ENCODE measurements at places on chromosomes 3 and 15. TPM values are rescaled to one million over a fixed set of nuclear protein-coding genes. Genes with fewer than 3 reads are reported as not detected.

Gene STRIT1
- not detected for polyA plus RNA-seq

Gene EFCAB12
- polyA plus RNA-seq = 0.62 TPM

GRCh38 chr3:42681361-42682038, 3.8 kb upstream of the KLHL40 start:
- H3K36me3 ChIP-seq = no peaks in the 10 kb centered on the region
- no peaks in the 10 kb centered on the region for H3K4me1 ChIP-seq
- no peak for DNase-seq
- no peak overlapping the region for H3K27ac ChIP-seq

DNA sequence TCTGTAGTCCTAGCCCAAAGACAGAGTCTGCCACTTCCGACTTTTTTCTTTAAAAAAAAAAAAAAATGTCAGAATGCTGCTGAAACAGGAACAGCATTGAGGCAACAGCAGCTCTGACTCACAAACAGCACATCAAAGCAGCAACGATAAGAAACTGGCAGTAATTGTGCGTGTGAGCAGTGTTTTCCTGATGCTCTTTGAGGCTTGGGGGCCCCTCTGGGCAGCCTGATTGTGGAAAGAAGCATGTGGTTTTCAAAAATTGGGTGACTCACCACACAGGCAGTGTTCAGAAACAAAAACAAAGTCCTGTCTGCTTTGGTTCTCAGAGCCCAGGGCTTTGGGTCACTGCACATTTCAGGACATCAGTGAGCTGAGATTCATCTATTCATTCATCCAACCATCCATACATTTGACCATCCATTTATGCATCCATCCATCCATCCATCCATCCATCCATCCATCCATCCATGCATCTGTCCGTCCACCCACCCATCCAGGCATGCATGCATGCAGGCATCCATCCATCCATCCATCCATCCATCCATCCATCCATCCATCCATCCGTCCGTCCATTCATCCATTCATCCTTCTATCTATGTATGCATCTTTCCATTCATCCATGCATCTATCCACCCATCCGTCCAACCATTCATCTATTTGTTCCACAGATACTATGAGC, 308.4 kb downstream of the RPLP1 start:
- no peaks in the 10 kb centered on the region for H3K4me1 ChIP-seq
- no peak overlapping the region for H3K4me3 ChIP-seq
- H3K27ac ChIP-seq = peak overlapping the region; percentile 55
- no peaks in the 10 kb centered on the region for H3K27me3 ChIP-seq
- no peak for DNase-seq
- no peaks in the 10 kb centered on the region for H3K36me3 ChIP-seq

- H3K27ac ChIP-seq = no peak overlapping the region
- no peak for DNase-seq
- H3K27me3 ChIP-seq = no peaks in the 10 kb centered on the region
- no peak overlapping the region for H3K4me3 ChIP-seq
- H3K4me1 ChIP-seq = peaks cover 3% of the 10 kb centered on the region
- no peaks in the 10 kb centered on the region for H3K36me3 ChIP-seq
Measured at GRCh38 chr15:31202953-31203352, 101.4 kb upstream of the TRPM1 start.

- no peaks in the 10 kb centered on the region for H3K36me3 ChIP-seq
- H3K4me3 ChIP-seq = peak overlapping the region; percentile 96
- DNase-seq = no peak
- H3K4me1 ChIP-seq = peaks cover 20% of the 10 kb centered on the region
- peak overlapping the region; percentile 100 for H3K27ac ChIP-seq
- H3K27me3 ChIP-seq = no peaks in the 10 kb centered on the region
Measured at GRCh38 chr3:150762662-150763121, 277 bp downstream of the SIAH2 start.

- no peaks in the 10 kb centered on the region for H3K36me3 ChIP-seq
- no peaks in the 10 kb centered on the region for H3K27me3 ChIP-seq
- DNase-seq = no peak
- H3K27ac ChIP-seq = no peak overlapping the region
- H3K4me1 ChIP-seq = no peaks in the 10 kb centered on the region
Measured at GRCh38 chr15:26910715-26911114, 43.9 kb downstream of the GABRA5 start.

DNA sequence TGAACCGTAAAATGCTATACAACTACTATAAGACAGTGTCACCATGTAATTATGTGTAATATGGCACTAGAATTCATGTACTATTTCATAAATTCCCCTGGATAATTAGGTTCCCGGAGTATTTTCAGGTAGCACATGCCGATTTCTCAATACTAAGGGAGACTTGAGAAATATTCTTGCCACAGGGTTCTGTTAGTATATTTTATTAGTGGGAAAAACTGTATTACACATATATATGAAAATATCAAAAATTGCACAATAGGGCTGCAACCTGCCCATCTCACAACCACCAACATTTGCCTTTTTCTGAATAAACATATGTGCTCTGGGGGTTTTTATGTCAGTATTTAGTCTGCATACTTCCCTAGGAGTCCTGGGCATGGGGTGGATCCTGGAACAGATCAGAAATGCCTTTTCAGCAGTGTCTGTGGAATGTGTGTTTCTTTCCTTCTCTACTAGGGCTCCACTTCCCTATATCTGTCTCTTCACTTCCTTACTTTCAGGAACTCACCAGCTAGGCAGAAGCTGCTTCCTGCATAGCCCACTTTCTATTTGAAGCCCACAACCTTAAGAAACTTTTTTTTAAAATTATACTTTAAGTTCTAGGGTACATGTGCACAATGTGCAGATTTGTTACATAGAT, 87.5 kb downstream of the RPL39L start:
- H3K4me3 ChIP-seq = no peak overlapping the region
- peaks cover 10% of the 10 kb centered on the region for H3K36me3 ChIP-seq
- peaks cover 18% of the 10 kb centered on the region for H3K4me1 ChIP-seq
- DNase-seq = no peak

GRCh38 chr15:98735895-98736617, 87.7 kb downstream of the IGF1R start:
- H3K27me3 ChIP-seq = no peaks in the 10 kb centered on the region
- no peak overlapping the region for H3K4me3 ChIP-seq
- H3K4me1 ChIP-seq = peaks cover 12% of the 10 kb centered on the region
- no peak for DNase-seq
- H3K36me3 ChIP-seq = no peaks in the 10 kb centered on the region

DNA sequence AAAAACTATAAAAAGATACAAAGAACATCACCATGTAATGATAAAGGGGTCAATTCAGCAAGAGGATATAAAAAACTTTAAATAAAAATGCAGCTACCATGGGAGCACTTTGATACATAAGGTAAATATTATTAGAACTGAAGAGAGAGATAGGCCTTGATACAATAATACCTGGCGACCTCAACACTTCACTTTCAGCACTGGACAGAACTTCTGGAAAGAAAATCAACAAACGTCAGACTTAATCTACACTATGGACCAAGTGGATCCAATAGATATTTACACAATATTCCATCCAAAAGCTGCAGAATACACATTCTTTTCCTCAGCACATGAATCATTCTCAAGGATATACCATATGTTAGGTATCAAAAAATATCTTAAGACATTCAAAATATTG, 42.0 kb downstream of the WDR49 start:
- no peak for DNase-seq
- no peaks in the 10 kb centered on the region for H3K36me3 ChIP-seq
- no peaks in the 10 kb centered on the region for H3K27me3 ChIP-seq
- no peak overlapping the region for H3K4me3 ChIP-seq
- no peak overlapping the region for H3K27ac ChIP-seq
